NAMALWA (cell line): ENCODE measurements at places on chromosomes 1 and 21.

DNA sequence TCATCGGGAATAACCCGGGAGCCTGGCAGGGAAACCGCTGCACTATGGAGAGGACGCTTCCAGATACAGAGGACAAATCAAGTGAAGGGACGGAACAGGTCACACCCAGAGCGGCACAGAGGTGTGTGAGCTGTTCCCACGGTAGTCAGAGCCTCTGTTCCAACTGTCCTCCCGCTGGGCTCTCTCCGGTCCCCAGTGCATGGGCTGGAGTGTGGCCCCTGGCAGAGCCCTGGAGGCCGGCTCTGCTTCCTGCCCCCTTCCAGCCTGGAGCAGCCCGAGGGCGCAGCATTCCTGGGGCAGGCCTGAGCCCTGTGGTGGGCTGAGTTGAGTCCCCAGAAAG is 11.9 kb upstream of the ZBTB21 start:
- DNase-seq: no peak

GRCh38 chr21:39661740-39662139 is 49.0 kb downstream of the B3GALT5 start:
- DNase-seq: no peak

DNA sequence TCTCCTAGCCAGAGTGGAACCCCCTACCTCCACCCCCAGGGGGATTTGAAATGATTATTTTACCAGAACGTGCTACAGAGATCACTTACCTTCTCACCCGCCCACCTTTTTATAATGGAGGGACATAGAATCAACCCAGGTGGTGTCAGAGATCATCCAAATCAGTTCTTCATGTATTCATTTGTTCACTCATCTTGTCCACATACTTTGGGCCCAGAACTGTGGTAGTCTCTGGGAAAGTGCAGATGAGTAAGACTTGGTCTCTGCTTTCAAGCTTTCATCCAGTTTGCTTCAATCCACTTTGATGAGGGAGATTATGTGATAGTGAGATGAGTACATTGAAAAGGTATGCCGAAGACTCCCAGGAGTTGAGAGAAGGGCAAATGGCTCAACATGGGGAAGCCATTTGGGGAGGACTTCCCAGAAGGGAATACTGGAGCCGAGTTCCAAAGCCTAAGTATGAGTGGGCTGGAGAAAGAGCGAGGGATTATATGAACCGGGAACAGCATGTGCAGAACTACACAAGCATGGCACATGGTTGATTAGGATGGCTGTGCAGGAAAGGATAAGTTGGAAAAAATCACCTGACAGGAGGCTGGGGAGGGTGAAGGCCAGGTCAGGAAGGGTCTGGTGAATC is 1.9 kb downstream of the FGGY start:
- no peak for DNase-seq

DNA sequence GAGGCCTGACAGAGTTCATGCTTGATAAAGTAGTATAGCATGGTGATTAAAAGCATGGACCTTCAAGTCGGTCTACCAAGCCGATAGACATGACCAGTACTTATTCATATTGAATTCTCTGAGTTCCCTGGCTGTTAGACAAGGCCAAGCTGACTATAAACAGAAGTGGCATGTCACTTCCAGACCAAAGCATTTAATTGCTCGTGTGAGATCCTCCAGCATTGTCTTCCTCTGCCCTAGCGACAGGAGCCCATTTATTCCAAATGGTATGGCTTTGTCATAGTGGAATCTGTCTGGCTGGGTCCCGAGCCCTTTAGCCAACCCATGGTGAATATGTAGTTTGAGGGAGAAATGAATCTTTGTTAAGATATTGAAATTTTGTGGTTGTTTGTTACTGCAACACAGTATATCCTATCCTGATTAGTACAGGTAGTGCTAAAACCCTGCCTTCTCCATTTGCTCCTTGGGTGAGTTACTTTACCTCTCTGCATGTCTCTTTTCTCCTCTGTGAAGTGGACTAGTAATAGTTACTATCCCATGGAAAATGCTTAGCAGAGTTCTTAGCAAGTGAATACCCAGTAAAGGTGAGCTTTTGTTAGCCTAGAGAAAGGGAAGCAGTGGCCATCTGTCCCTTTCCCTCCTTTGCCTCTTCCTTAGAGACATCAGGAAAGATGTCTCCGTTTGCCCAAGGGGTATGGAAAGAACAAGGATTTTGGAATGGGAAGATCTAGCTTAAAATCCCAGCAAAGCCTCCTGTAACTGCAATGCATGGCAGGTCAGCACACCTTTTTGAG is 77.6 kb upstream of the CD1D start:
- no peak for DNase-seq

GRCh38 chr1:26391450-26391849 is 18.9 kb upstream of the ZNF683 start:
- peak; percentile 57 for DNase-seq

GRCh38 chr1:77538956-77539518 is 143.4 kb downstream of the ZZZ3 start:
- no peak for DNase-seq

DNA sequence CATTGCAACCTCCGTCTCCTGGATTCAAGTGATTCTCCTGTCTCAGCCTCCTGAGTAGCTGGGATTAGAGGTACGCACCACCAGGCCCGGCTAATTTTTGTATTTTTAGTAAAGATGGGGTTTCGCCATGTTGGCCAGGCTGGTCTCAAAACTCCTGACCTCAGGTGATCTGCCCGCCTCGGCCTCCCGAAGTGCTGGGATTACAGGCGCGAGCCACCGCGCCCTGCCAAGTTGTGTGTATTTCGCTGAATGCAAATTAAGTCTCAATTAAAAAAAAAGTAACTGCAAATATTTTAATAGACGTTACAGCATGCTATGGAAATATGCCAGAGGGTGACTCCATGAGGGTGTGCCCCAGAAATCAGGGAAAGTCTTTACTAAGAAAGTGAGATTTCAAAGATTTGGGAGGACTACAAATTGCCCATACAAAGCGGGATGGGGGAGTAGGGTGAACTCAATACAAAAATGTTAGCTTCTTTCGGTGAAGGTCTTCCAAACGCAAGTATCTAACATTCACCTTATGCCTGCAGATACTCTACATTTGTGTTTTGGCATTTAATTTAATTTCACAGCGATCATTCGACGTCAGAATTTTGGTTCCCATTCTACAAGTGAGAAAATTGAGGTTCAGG is 85.6 kb downstream of the NKAIN1 start:
- no peak for DNase-seq

DNA sequence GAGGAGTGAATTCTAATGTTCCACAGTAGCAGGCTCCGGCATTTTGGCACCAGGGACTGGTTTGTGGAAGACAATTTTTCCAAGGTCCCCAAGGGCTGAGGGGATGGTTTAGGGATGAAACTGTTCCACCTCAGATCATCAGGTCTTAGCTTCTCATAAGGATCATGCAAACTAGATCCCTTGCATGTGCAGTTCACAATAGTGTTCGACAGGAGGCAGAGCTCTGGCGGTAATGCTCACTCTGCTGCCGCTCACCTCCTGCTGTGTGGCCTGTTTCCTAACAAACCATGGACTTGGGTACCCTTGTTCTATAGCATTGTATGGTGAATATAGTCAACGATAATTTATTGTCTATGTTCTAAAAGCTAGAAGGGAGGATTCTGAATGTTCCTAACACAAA is 16.6 kb downstream of the CRNN start:
- no peak for DNase-seq

DNA sequence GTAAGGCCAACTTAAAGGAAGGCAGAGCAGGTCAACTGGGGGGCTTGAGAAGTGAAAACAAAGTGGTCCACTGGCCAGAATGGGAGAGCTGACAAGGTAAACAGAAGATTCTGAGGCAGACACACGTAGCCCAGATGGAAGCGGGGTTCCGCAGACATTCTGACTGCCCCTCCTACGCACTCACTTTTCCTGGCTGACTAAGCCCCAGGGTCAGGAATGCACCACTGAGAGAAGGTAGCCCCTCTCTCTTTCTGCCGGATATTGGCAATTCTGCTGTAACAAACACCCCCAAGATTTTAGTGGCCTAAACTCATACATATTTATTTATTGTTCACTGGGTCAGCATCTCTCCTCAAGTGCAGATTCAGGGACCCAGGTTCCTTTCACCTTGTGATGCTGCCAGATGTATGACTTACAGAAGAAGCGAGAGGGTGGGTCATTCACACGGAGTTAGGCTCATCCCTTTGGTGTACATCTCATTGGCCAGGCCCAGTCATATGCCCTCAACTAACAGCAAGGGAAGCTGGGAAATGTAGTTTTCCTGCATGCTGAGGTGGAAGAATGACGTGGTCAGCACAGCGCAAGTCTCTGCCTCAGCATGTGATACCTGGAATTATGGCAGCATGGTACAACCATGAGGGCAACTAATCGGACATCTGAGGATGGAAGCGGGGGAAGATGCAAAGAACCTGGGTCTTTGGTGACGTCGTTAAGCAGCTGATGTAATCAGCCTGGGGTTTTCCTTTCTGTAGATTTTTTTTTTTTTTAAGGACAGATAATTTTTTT is 43.4 kb upstream of the MRPS6 start:
- DNase-seq: peak; percentile 92

- DNase-seq: no peak
Observed at GRCh38 chr1:115829023-115829674, 11.8 kb downstream of the NHLH2 start.

DNA sequence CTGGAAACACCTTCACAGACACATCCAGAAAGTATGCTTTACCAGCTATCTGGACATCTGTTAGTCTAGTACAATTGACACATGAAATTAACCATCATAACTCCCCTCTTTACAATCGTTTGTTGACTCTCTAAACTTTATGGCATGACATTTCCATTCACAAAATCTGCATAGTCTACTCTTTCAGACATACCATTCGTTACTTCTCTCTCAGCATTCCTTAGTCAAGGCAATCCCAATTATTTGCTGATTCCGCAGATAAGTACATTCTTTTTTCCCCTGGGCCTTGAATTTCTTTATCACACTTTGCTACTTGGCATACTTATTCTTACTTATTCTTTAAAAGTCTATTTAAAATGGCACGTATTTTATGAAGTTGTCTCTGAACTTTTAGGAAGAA is 15.1 kb upstream of the CRB1 start:
- no peak for DNase-seq

DNA sequence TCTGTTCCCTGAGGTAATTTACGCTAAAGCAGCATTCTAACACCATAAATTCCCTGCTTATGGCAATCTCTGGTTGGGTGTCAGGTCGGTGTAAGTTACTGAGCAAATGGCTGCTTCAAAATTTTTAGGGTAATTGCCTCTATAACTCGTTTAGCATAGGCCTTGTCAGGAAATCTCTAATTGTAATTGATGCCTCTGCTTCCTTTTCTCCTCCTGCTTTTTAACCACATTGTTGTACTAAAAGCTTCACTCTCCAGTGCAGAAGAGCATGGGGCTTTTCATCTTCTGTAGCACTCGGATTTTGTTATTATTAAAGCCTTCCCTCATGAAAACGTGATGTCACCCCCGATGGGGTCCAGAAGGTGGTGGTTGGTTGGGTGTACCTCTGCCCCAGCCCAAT is 141.6 kb upstream of the NBPF11 start:
- DNase-seq: no peak

DNA sequence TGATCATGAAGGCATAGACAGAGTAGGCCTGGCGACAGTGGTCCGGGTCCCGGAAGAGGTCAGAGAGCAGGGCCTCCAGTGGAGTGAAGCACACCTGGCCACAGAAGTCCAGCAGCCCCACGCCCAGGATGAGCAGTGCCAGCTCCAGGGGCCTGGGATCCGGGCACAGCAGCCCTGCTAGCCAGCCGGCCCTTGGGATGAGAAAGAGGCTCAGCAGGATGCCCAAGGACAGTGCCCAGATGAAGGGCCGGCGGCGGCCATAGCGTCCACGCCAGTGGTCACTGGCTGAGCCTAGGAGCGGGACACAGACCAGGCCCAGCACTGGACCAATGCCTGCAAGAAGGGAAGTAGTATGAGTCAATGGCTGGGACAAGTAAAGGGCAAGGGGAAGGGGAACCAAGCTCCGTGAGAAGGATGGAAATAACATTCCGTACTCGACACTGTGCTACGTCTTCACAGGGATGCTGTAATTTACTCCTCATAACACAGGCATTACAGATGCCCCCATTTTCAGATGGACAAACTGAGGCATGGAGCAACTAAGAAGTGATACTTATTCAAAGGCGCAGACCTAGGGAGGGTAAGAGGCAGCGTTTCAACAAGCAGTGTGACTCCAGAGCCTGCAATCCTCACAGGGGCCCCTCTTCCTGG is 16.9 kb downstream of the SLC45A3 start:
- DNase-seq: no peak

- no peak for DNase-seq
Observed at GRCh38 chr1:46512135-46512791, 22.6 kb downstream of the DMBX1 start.

GRCh38 chr21:34808569-34809204 is 139.9 kb downstream of the CLIC6 start:
- DNase-seq: no peak

GRCh38 chr1:242178924-242179708 is 180.2 kb upstream of the MAP1LC3C start:
- no peak for DNase-seq

- DNase-seq: no peak
Observed at GRCh38 chr1:175861626-175862367, 118.4 kb upstream of the TNR start.

DNA sequence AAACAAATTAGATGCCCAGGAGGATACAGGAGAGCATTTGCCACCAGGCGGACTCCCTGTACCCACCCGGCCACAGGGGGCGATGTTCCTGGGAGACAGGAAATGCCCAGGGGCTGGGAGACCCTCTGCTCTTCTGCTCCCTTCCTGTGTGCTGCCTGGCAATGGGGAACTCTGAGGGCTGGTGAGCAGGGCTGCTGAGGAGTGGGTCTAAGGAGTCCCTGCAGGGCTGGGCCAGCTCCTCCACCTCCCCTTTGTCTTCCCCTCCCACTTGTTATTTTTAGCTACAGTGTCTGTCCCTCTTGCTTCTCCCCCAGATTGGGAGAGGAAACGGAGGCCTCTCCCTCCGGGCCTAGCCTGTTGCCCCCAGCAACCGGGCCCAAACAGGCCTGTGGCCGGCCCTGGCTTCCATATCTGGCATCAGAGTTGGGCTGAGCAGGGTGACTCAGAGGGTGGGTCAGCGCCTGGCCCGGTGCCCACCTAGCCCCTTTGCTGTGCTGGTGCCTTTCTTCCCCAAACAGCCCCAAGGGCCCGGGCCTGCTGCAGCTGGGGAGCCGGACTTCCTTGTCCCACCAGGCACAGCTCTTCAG is 11.6 kb downstream of the LMNA start:
- DNase-seq: peak; percentile 59

DNA sequence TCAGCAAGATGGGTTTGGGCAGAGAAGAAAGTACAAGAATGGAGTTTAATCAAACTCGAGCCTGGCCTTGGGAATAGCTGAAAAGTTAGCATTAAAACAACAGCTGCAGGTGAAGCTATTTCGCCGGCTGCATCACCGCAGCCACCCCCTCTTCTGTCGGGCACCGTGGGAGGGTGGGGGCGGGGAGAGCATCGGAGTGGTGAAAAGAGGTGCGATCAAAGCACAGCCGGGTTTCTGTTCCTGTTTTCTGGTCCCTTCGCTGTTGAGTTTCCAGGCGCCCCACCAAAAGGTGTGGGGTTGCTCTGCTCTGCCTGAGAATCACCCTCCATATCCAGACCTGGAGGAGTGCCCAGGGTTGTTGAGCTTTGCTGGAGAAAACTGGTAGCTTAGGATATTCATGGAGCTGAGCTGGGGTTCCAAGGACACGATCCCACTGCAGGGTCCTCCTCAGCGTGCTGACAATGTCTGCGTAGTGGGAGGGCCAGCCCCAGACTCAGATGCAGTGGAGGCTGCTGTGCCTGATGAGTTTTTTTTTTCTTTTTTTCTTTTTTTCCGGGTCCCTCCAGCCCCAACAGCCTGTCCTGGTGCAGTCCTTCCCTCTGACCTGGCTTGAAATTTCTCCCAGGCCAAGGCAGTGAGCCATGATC is 127.5 kb upstream of the C1orf174 start:
- DNase-seq: peak; percentile 95

- DNase-seq: peak; percentile 80
Observed at GRCh38 chr1:153465811-153466636, 5.6 kb upstream of the S100A7 start.
